ENCODE measurements at places on chromosomes 5 and 9. TPM values are rescaled to one million over a fixed set of nuclear protein-coding genes. Genes with fewer than 3 reads are reported as not detected.
A peak's percentile ranks its signal among the peaks of the same experiment; 100 is the strongest.

Gene FAM221B
- 0.19 TPM for polyA plus RNA-seq

Gene CDH9
- polyA plus RNA-seq: not detected

Gene PFDN1
- polyA plus RNA-seq: 74.9 TPM

Gene PCDHA12
- 0.07 TPM for polyA plus RNA-seq

Gene CYLC2
- not detected for polyA plus RNA-seq

Gene OXCT1
- polyA plus RNA-seq: 11.8 TPM

Gene DOCK2
- 4.3 TPM for polyA plus RNA-seq

DNA sequence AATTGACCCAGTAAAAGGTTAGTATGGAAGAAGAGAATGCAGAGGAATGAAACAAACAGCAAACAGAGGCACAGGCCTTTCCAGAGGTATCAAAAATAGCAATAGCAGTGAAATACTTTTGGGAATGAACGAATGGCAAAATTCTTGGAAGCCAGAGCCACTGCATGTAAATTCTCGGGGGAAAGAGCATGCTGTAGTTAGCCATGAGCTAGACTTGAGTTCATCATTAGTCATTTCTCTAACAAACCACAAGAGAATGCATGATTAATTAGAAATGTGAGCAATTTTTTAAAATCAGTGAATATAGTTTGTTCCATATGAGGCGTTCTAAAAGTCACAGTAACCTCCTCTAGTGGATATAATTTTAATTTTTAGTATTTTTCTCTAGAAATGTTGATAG is 170.3 kb upstream of the PRR16 start:
- no peak for DNase-seq

- peak; percentile 69 for DNase-seq
These were observed at the start of gene CCDC180 for GRCh38 chr9:97307500-97308163. Gene CCDC180 (plus strand): TSS chr9:97307659. CDS start chr9:97308064, 405 bp downstream.

DNA sequence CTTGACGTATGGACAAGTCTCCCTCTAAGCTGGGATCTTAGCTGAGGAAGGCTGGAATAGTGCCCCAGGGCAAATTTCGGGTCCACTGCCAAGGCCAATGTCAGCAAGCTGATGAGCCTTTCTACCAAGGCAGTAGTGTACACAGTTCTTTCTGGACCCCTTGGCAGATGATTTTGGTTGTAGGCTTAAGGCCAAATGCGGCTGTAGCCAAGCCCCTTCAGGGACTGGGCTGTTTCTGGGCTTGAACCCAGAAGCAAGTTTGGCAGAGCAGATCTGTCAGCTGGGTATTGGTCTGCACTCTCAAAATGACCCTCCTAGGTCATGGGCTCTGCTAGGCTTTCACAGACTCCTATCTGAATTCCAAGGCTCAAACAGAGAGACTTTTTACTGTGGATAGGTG is 121.6 kb downstream of the ADAMTSL1 start:
- DNase-seq: peak; percentile 54

GRCh38 chr9:16640649-16641048 is 229.8 kb downstream of the BNC2 start:
- no peak for DNase-seq

- no peak for DNase-seq
These were observed 75.5 kb downstream of the COL5A1 start for GRCh38 chr9:134717056-134717455.

DNA sequence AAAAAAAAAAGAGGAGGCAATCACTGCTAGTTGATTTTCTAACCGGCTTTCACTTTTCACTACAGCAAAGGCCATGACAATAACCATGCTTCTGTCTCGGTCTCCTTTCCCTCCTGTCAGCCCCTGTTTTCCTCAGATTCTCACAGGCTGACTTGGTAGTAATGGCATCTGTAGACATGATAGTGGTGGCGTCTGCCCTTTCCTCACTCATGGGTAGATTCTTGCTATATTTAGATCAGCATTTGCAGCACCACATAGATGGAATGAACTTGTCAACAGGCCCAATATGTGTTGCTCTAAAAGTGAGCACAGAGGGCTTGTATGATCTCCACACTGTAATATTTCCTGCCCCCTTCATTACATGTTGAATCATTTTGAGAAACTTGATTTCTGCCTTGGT is 120.3 kb upstream of the FTMT start:
- DNase-seq: peak; percentile 26

- no peak for DNase-seq
These were observed 189.8 kb downstream of the HINT1 start for GRCh38 chr5:130975299-130975698.

GRCh38 chr9:33623658-33624586 is 99.9 kb downstream of the ANKRD18B start:
- DNase-seq: peak; percentile 78

DNA sequence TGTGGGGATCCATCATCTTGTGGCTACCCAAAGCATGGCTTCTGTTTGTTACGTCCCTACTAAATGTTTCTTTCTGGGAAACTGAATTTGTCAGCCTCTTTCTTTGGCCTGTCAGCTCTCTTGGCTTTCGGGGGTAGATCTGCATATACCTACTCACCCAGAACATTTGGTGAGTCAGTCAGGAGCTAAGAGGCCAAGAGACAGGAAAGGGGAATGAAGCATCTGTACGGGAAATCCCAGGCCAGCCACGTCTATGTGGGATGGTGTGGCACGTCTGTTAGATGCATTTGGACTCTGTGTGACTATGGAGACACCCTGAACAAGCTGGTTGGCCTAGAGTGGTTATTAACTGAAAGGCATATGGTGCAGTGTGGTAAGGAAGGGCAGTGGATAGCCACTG is 58.1 kb downstream of the CDO1 start:
- no peak for DNase-seq

- DNase-seq: peak; percentile 87
These were observed 1.1 kb upstream of the TLE4 start for GRCh38 chr9:79570448-79571308.

DNA sequence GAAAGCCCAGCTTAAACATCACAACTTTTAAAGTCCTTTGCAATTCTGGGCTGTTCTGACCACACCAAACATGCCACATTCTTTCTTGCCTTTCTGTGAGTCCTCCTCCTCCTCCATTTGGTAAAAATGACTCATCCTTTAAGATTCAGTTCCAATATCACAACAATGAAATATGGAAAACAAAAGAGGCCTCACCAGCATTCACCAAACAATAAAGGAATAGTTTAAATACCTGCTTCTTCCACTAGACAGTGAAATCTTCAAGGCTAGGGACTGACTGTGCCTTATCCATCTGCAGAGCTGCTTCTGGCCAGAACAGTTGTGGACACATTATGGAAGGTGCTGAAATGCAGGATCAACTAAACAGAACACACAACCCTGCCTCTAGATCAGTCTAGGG is 36.0 kb downstream of the NR6A1 start:
- DNase-seq: no peak

- DNase-seq: no peak
These were observed 204.8 kb downstream of the SPATA31A6 start for GRCh38 chr9:42388146-42388690.

- DNase-seq: no peak
These were observed 67.6 kb downstream of the FOXD1 start for GRCh38 chr5:73380710-73381589.

DNA sequence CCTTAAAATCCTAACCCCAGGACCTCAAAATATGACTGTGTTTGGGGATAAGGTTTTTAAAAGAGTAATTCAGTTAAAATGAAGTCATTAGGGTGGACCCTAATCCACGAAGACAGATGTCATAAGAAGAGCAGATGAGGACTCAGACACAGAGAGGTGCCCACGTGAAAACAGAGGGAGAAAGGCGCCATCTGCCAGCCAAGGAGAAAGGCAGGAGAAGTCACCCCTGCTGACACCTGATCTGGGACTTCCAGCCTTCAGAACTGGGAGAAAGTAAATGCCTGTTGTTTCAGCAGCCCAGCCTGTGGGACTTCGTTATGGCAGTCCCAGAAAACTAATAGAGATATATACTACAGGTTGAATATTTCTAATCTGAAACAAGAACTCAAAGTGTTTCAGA is 67.4 kb downstream of the ROR2 start:
- no peak for DNase-seq

- no peak for DNase-seq
These were observed 117.3 kb downstream of the GDNF start for GRCh38 chr5:37722236-37723161.

DNA sequence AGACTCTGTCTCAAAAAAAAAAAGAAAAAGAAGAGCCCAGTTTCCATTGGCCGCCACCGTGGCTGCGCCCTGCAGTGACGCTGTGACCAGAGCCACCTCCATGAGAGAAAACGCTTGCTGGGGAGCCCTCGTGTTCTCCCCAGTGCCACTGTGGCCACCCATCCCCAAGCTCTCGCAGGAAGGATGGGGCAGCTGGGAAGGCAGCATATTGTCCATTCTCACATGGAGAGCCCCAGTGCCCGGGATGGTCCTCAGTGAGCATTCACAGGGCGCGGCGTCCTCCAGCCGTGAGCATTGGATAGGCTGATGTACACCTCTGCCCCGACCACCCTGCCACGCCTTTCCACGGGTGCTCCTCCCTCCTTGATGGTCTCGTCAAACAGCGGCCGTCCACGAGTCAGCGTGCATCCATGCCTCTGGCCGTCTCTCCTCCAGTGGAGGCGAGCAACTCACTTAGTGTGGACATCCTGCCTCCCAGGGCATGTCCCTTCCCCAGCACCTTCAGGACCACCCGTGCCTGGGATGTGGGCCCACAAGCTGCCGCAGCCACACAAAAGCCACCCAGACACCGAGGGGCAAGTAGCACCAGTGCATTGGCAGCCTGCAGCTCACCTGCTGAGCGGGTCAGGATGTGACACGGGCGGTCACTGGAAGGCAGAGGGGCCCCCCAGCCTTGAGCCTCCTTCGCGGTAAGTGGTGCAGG is 23.4 kb upstream of the SLC6A19 start:
- DNase-seq: no peak

- DNase-seq: no peak
These were observed 303.8 kb downstream of the EDIL3 start for GRCh38 chr5:84080908-84081307.

DNA sequence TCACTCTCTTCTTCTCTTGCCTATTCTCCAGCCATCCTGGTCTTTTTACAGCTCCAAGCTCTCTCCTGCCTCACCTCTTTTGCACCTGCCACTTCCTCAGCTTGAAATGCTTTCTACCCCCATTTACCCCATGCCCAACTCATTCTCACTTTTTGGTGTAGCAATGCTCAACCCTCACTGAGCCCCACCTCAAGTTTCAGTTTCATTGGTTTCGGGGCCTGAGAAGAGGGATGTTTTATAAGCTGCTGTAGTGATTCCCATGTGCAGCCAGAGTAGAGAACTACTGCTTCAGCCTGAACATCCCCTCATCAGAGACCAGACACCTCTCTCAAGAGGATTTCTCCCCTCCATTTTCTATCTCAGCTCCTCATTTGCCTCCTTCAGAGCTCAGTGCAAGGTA is 45.2 kb upstream of the FYB1 start:
- no peak for DNase-seq

DNA sequence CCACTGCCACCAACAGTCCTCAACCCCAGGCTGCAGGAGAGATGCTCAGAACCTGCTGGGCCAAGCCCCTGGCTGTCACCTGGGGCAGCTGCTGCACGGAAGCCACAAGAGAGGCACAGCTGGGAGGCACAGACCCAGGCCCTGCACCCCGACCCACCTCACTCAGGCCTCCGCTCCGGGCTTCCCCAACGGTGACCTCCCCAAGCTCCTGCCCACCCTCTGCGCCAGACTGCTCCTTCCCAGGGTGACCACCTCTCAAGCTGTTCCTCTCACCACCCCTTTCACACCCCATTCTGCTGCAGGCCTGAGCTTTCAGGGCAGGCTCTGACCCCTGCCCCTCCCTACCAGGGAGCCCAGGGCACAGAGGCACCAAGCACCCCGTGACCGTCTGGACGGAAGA is 33.0 kb downstream of the VAV2 start:
- no peak for DNase-seq

GRCh38 chr5:5767286-5767928 is 344.9 kb downstream of the ICE1 start:
- no peak for DNase-seq

GRCh38 chr5:2036885-2037284 is 154.2 kb upstream of the IRX4 start:
- DNase-seq: no peak

- no peak for DNase-seq
These were observed 147.4 kb upstream of the PUM3 start for GRCh38 chr9:2991292-2991691.

DNA sequence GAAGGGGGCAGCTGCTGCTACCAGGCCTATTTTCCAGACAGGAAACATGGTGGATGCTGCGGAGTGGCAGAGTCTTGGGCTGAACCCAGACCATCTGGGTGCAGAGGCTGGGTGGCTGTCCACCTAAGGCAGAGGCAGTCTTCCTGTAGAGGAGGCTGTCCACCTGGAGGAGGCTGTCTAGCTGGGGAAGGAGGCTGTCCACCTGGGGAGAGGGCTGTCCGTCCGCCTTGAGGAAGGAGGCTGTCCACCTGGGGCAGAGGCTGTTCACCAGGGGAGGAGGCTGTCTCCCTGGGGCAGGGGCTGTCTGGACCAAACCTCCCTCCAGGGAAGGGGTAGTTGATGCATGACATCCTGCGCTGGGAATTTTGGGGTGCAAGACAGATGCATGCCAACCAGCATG is 39.2 kb upstream of the BARHL1 start:
- DNase-seq: no peak

GRCh38 chr9:78557540-78557939 is 260.6 kb downstream of the PSAT1 start:
- DNase-seq: no peak

DNA sequence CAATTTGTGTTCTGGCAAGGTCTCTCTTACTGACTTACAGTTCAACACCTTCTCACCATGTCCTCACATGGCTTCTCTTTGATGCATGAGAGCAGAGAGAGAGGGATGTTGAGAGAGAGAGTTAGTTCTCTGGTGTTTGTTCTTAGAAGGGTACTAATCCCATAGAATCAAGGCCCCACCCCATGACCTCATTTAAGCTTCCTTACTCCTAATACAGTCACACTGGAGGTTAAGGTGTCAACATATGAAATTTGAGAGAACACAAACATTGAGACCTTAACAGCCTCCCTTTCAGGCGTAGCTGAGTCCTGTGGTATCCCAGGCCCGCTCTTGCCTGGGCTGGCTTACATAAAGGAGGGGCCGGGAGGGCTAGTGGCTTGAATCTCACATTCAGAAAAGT is 10.6 kb upstream of the SEMA6A start:
- no peak for DNase-seq
